Renal cortical epithelial cell (primary cell): ENCODE measurements at places on chromosomes 16 and 17. TPM values are rescaled to one million over a fixed set of nuclear protein-coding genes. Genes with fewer than 3 reads are reported as not detected.

GRCh38 chr17:39174920-39175694, 9.1 kb upstream of the ARL5C start:
- peak; percentile 19 for DNase-seq

GRCh38 chr16:73230651-73231050, 182.7 kb upstream of the ZFHX3 start:
- DNase-seq = no peak

The PPP1R27 gene
- total RNA-seq = not detected in 2 replicates

- no peak for DNase-seq
These were observed 141.9 kb downstream of the SOX9 start for GRCh38 chr17:72262766-72263165.

DNA sequence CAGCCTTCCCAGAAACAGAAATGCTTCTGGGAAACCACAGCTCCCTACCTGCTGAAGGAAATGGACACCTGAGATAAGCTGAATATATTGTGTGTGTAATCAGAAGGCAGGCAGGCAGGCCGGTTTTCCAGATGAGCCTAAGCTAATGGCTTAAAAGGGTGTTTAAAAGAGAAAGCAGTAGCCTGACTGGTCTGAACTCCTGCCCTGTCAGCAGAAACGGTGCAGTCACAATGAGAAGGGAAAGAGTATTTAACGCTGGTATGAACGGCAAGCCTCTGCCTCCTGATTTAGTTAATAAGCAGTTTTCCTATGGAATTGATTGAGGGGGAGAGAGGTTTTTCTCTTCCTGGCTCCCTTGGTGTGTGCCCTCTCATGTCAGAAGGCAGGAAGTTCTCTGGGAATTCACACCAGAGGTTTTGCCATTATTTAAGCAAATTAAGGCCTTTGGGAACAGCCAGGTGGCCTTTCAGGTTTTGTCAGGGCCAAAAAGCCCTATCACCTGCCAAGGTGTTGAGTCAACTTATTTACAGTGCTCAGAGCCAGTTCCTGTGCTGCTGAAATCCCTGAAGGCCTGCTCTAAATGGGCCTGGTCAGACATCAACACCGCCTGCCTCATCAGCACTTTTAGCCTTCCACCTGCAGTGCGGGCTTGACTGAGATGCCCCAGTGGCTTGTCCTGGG, 41.6 kb downstream of the CDH1 start:
- peak; percentile 54 for DNase-seq

The IGF2BP1 gene
- 0.45 and 1.4 TPM in 2 replicates for total RNA-seq

DNA sequence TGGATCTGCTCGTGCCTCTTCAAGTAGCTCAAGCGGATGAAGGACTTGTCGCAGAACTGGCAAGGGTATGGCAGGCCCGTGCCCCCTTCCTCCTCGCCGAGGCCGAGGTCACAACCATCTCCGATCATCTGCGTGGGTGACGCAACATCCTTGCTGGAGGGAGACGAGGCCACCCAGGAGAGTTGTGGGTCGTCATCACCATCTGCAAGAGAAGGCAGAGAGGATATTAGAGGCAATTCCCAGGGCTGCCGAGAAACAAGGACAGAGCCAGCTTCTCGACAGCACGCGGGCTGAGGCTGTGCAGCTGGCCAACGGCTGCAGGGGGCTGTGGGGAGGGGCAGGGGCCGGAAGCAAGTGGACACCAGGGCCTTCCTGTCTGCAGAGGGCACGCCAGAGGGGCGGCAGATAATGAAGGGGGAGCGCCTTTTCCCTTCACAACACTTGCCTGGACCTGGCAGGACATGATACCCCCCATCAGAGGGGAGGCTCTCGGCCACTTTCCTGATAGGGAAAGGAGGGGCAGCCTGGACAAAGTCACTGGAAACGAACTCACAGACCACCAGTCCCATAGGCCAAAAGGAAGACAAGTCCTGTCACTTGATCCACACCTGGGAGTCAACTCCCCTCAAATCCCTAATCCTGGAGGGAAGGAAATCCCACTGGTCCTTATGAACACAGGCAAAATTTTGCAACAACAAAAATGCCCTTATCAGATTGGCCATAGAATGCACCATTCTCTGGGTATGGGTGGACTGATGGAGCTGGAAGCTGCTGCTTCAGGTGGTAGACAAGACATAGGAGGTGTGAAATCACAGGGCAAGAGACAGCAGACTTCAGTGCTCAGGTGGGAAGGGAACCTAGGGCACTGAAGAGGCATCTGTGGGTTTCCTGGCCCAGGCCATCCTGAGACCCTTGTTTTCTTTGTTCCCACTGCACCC, 217.0 kb downstream of the ZNF423 start:
- no peak for DNase-seq

DNA sequence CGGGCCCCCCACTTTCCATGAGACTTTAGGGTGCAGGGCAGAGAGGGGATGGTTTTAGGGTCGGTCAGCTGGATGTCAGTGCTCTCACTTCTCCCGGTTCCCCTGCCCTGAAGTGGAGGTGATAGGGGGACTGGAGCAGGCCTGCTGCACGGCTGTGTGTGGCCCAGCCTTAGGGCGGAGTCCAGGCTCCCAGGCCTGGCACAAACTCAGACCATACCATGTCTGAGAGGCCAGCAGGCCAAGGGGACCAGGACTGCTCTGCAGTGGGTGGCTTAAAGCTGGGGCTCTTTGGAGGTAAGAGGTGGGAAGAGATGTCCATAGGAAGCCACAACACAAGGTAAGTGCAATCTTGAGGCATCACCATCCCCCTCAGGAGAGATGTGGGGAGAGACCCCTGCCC, 8.3 kb downstream of the TFAP4 start:
- DNase-seq = no peak

DNA sequence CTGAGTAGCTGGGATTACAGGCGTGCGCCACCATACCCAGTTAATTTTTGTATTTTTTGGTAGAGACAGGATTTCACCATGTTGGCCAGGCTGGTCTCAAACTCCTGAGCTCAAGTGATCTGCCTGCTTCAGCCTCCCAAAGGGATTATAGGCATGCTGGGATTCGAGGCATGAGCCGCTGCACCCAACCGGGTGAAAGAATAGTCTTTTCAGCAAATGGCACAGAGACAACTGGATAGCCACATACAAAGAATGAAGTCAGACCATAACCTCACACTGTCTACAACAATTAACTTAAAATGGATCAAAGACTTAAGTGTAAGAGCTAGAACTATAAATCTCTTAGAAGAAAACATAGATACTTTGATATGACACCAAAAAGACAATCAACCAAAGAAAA, 67.6 kb downstream of the TBC1D16 start:
- no peak for DNase-seq

- no peak for DNase-seq
These were observed 33.9 kb downstream of the CYB5D2 start for GRCh38 chr17:4176808-4177472.

The TBX4 gene
- total RNA-seq = not detected in 2 replicates

The HOXB4 gene
- 2.1 and 8.7 TPM in 2 replicates for total RNA-seq

GRCh38 chr16:52721331-52721730, 174.4 kb upstream of the TOX3 start:
- no peak for DNase-seq

- no peak for DNase-seq
These were observed 78.6 kb upstream of the CDH5 start for GRCh38 chr16:66287926-66288325.

DNA sequence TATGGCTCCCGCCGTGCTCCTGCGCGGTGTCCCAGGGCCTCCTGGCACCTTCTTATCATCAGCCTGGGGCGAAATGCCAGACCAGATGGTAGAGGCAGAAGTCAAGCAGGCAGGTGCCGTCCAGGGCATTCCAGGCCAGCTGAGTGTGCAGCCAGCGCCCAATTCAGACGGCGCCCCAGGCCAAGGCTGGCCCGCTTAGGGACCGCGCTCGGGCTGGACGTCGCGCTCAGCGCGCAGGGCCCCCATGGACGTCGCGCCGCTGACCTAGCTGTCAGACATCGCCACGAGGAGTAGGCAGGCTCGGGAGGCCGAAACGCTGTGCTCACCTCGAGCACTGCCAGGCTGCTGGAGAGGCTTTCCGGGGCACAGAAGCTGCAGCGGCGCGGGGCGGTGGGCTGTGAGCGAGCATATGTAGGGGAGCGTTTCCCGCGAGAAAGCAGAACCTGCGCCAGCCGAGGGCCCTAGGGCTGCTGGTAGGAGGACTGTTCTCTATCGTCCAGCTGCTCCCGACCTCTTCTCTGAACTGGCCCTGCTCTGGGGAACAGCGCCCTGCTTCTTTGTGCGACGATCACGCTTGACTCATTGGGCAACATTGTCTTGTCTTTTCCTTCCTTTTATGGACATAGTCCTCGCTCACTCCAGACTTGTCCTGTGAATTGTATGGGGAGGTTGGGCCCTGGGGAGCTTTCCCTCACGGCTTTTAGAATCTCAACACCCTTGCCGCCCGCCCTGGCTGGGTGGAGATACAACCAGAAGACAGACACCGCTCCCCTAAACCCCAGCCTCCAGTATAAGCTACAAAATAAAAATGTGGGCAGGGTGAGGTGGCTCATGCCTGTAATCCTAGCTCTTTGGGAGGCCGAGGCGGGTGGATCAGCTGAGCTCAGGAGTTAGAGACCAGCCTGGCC, 8.4 kb upstream of the CA4 start:
- peak; percentile 10 for DNase-seq

DNA sequence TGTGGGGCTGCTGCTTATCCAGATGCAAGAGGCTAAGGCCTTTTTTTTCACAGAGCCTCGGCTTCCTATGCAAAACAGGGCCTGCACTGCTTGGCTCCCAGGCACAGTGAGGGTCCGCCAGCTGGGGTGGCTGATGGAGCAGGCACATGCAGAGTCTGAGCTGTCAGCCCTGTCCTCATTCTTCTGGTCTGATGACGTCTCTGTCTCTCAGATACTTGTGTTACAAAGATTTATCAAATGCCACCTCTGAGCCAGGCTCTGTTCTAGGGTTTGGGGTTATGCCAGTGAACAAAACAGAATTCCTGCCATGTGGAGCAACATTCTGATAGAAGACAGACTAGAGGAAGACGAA, 4.8 kb downstream of the RNF40 start:
- DNase-seq = no peak

DNA sequence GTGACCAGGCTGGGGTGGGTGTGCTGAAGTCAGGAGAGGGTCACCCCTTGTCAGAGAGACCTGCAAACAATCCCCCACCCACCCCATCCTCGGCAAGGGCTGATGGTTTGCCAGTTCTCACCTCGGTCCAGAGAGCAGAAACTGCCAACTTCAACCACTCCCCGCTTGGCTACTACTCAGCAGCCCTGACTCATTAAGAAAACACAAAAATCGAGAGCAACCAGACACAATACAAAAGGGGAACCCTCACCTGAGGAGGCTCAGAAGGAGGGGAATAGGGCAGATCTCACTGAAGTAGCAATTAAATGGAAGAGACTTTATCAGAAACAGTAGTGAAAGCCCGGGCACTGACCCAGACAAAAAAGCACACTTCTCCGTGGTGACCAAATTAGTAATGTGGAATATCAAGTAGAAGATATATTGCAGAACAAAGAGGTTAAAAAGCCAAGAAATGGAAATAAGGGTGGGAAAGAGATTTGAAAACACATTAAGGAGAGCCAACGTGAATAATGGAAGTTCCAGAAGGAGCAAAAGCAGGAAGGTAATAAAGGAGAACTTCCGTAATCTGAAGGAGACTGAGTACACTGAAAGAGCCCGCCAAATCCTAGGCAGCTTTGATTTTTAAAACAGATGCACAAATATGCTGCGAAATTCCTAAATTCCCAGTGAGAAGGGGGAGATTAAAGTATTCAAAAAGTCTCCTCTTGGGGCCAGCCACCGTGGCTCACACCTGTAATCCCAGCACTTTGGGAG, 23.6 kb downstream of the CENPV start:
- DNase-seq = peak; percentile 80

DNA sequence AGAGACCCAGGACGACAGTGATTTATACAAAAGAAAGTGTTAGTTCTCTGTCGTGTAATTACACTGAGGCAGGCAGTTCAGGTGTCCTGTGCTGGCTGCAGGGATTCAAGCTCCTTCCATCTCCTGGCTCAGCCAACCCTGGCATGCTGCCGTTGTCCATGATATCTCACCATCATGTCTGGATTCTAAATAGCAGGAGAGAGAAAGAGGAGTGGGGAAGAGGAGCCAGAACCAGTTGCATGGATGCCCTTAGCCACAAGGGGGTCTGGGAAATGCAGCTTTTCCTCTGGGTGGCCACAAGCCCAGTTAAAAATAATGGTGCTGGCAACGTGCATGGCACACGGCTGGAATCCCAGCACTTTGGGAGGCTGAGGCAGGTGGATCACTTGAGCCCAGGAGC, 9.7 kb downstream of the C16orf54 start:
- DNase-seq = no peak

- peak; percentile 64 for DNase-seq
These were observed 18.5 kb upstream of the KCTD5 start for GRCh38 chr16:2663553-2664546.

- DNase-seq = no peak
These were observed 7.8 kb downstream of the BAHCC1 start for GRCh38 chr17:81402981-81403467.

DNA sequence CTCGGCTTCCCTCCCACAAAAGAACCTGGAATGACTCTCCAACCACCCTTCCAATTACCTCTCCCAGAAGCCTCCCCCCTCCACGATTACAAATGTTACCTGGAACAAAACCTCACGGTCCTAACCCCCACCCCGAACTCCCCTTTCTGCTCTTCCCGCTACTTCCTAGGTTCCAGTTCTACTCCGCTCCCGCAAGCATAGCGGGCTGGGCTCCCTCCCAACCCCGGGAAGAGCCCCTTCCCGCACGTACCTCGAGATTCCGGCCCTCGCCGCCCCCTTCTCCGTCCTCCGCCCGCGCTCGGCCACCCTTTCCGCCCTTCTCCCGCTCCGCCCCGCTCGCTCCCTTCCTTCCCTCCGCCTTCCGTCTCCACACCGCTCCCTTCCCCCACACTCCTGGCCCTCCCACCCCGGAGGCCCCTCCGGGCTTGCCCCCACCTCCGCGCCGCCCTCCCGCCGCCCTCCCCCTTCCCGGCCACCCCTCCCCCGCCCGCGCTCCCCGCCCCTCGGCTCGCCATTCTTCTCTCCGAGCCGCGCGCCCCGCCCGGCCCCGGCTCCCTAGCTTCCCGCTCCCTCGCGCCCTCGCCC, 457 bp downstream of the CHTF8 start:
- DNase-seq = peak; percentile 44

GRCh38 chr17:61555127-61555566, 35.9 kb downstream of the NACA2 start:
- DNase-seq = no peak

- DNase-seq = no peak
These were observed 1.6 kb downstream of the RSAD1 start for GRCh38 chr17:50480142-50480764.

The WNK4 gene
- total RNA-seq = 1.9 and 9.7 TPM in 2 replicates

The KCNG4 gene
- not detected in 2 replicates for total RNA-seq

DNA sequence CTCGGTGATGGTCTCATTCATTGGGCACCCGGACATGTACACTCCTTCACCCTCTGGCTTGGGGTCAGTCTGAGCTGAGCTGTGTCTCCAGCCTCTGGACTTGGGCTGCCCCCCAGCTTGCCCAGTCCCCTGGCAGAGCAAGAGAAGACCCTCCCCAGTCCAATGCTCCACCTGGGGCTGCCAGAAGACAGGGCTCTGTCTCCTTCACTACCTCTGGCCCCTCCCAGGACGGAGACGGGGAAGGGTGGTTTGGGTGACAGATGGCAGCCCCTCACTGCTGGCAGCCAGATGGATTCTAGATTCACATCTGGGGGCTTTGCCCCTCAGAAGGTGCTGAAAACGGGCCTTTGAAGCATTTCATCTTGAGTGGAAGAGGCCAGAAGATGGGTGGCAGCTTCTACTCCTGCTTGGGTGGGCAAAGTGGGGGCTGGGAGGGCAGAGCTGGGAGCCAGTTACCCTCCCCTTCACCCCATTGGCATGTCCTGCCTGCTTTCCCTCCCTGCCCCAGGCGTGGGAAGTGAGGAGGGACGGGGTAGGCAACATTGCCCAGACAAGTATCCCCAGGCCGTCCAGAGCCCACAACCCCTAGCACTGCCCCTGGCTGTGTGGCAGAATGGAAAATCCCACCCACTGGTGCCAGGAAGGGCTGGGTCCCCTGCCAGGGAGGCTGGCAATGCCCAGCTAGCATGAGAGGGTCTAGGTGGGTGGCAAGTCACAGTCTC, 13.9 kb downstream of the NGFR start:
- no peak for DNase-seq
